ENCODE measurements at places on chromosomes 7 and 10.

- DNase-seq = peak; percentile 29
Measured at GRCh38 chr10:35641676-35642034, 441 bp downstream of the FZD8 start.

GRCh38 chr10:68095153-68095552 lies 14.1 kb upstream of the MYPN start:
- DNase-seq = no peak

- DNase-seq = no peak
Measured at GRCh38 chr7:2045559-2046405, 187.0 kb downstream of the MAD1L1 start.

DNA sequence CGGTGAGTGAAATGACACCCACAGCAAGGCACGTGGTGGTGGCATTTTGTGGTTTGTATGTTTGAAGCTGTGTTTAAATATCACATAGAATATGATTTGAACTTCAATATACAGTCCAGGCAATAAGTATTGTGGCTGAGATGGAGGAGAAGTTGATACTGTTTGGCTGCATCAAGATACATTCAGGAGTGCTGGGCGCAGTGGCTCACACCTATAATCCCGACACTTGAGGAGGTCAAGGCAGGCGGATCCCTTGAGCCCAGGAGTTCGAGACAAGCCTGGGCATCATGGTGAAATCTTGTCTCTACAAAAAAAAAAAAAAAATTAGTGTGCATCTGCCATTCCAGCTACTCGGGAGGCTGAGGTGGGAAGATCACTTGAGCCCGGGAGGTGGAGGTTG lies 35.2 kb upstream of the NUB1 start:
- DNase-seq = no peak

- no peak for DNase-seq
Measured at GRCh38 chr7:86768394-86768793, 124.7 kb downstream of the GRM3 start.

DNA sequence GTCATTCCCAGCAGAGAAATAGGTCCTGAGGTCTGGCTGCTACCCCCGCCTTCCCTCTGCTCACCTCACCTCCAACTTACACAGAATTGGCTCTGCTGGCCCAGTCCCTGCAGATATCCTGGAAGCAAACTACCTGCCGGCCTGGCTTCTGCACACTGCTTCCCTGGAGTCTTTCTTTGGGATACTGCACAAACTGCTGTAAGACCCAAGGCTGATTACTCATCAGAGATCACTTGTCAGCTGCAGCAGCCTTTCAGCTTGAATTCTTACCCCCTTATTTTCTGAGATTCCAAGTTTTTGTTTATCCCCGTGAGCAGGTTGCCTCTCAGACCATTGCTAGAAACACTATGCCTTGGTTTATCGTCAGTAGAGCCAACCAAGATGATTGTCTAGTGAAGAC lies 426.4 kb downstream of the PHTF2 start:
- no peak for DNase-seq

DNA sequence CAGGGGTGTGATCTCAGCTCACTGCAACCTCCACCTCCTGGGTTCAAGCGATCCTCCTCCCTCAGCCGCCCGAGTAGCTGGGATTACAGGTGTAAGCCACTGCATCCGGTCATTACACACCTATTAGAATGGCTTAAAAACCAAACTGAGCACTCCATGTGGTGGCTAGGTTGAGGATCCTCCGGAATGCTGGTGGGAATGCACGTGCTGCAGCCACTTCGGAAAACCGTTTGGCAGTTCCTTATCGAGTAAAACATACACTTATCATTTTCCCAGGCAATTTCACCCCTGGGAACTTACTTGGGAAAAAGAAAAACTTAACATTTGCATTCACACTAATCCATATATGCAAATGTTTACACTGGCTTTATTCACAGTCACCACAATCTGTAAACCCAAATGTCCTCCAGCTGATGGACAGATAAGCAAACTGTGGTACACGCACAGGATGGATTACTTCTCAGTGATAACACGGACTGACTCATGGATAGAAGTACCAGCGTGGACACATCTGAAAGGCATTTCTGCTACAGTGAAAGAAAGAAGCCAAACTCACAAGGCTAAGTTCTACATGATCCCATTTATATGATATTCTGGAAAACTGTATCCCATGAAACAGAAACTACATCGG lies 20.4 kb downstream of the RFC2 start:
- DNase-seq = no peak

GRCh38 chr10:131233611-131234258 lies 77.8 kb downstream of the TCERG1L start:
- DNase-seq = no peak

DNA sequence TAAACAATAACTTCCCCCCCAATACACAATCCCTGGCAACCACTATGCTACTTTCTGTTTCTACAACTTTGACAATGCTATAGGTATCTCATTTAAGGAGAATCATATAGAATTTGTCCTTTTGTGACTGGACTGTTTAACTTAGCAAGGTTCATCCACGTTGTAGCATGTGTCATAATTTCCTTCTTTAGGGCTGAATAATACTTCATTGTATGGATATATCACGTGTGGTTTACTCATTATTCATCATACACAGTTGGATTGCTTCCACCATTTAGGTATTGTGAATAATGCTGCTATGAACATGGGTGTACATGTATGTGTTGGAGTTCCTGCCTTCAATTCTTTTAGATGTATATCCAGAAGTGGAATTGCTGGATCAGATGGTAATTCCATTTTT lies 111.0 kb downstream of the LMBR1 start:
- DNase-seq = no peak

- DNase-seq = no peak
Measured at GRCh38 chr10:34565934-34566333, 249.2 kb downstream of the PARD3 start.

DNA sequence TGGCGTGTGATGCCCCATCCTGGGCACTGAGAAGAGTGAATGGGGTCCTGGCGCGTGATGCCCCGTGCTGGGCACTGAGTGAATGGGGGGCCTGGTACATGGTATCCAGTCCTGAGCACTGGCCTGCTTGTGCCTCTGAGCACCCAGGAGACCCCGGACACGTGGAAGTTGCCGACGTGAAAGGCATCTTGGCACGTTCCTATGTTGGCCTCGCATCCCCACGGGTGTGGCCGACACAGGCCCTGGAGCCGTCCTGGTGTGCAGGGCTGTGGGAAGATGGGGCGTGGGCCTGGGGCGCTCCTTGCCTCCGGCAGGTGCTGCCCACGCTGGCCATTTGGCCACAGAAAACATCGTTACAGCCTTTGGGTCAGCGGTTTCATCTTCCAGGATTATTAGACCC lies 35.5 kb downstream of the CFAP46 start:
- DNase-seq = no peak

GRCh38 chr10:670038-670437 lies 19.4 kb downstream of the DIP2C start:
- no peak for DNase-seq

GRCh38 chr7:22441157-22441556 lies 58.8 kb downstream of the STEAP1B start:
- DNase-seq = no peak

GRCh38 chr7:32462977-32463376 lies 27.2 kb downstream of the LSM5 start:
- no peak for DNase-seq

DNA sequence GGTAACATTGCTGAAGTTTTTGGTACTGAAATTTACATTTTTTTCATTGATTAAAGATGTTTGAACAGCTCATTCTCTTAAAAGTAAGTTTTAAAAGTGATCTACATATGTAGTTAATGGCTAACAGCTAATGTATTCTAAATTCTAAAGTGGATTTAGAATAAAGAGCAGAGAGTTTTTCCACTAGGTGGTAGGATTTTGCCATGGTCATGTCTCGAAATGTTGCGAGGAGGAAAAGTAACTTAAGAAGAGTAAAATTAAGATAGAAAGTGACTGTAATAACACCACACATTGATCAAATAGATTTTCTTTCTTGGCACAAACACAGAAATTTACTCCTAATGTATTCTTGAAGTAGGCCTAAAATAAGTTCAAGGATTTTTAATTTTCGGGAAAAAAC lies 19.8 kb downstream of the LSMEM1 start:
- DNase-seq = no peak

GRCh38 chr7:96241855-96242254 lies 80.0 kb downstream of the SLC25A13 start:
- no peak for DNase-seq

DNA sequence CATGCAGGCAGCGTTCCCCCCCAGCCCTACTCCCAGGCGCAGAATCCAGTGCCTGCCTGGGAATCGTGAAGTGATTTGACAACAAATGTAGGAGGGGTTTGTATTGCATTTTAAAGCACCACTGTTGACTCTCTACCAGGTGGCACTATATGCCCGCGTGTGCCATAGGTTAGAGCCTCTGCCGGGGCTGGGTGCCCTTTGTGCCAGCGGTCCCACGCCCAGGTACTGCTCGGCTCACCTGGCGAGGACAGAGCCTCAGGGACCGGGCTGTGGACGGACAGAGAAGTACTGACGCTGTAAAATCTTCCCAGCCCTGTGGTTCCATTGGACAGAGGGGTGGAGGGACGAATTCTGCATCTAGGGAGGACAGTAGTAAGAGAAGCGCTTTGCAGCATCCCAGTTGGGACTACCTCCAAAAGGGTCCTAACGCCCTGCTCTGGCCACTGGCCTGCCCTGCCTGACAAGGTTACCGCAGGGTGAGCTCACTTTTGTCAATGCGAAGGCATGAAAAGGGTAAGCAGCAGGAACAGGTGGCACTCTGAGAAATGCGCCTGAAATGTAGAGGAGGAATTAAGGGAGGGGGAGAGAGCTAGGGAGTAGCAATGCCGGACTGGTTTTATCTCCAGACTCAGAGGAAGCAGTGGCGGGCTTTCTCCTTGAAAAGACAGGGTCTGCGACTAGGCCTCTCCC lies 788 bp upstream of the CACNA2D1 start:
- DNase-seq = peak; percentile 21

GRCh38 chr10:120614680-120615079 lies 157.7 kb downstream of the PLPP4 start:
- DNase-seq = no peak

DNA sequence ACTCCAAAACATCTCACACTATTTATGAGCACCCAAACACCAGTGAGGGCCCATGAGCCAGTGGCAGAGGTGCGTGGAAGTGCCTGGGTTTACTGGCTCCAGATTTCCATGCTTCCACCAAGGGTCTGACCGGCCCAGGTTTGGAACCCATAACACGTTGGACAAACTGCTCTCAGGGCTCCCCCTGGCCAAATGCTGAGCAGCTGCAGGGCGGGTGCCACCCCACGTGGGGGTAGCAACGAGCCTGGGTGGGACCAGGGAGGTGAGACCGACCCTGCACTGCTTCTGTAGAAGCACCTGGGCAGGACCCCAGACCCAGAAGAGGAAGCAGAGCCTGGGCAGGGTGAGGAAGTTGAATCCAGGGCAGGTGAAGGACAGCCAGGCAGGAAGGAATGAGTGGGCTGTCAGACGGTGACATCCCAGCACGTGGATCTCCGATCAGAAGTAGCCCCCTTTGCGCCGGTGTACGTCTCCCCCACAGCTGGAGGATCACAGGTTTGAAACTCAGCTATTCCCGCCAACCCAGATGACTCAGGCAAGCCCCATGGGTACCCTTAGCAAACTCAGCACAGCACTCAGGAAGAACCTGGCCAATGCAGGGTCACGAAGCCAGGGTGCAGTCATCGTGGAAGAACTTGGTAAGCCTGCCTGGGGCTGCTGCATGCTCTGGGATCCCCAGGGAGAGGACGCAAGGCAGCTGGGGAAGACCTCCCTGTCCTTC lies 100.4 kb upstream of the DDC start:
- DNase-seq = no peak

GRCh38 chr7:106177300-106177690 lies 65.2 kb upstream of the SYPL1 start:
- no peak for DNase-seq

DNA sequence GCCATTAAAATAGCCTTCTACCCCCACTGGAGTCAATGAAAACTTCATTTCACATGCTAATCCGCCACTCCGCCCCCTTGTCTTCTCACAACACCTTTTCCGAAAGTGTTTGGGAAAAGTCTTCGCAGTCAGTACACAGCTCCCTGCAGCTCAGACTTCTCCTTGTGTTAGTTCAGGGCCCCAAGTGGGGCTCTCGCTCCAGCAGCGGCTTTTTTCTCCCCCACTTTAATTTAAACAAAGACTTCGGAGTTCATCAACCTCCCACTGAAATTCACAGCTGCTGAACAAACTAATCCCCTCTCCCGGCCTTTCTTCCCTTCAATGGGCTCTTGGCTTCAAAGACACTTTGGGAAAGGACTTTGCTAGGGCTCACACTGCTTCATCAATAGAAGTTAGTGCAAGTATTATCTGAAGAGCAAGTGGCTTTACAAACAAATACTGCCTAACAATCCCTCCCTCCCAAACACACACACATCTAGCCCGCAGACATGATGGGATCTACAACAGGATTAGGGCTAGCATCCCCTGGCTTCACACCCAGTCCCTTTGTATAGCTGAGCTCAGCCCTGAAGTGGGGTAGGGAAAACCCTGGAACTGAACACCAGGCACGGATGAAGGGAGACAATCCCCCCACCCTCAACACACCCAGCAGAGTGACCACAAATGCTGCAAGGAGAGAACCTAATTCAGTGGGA lies 23.1 kb downstream of the WNT8B start:
- DNase-seq = no peak

DNA sequence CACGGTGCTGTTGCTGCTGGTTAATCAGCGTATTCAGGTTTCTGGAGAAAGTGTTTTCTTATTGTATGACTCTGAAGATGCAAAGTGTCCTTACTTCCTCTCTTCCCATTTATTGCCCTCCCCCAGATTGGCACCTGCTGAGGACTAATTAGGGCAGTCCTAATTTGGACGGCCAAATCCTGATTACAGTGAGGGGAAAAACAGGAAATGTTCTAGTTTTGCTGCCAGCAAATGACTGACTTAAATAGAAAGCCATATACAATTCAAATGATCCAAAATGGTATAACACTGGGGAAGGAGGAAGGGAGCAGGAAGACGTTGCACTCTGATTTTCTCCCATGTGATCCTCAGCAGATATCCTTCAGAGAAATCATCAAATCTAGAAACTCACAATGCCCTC lies 222.4 kb upstream of the LRGUK start:
- no peak for DNase-seq

- no peak for DNase-seq
Measured at GRCh38 chr10:44356139-44357022, 28.5 kb downstream of the CXCL12 start.

Data from left colon (tissue), 2 donors.